Stimulated activated CD4-positive, alpha-beta T cell treated with anti-CD3 and anti-CD28 coated beads, TNF-alpha, amount 100 ng/mL, for 1 hour (primary cell): ENCODE measurements at places on chromosomes 3 and 15.

DNA sequence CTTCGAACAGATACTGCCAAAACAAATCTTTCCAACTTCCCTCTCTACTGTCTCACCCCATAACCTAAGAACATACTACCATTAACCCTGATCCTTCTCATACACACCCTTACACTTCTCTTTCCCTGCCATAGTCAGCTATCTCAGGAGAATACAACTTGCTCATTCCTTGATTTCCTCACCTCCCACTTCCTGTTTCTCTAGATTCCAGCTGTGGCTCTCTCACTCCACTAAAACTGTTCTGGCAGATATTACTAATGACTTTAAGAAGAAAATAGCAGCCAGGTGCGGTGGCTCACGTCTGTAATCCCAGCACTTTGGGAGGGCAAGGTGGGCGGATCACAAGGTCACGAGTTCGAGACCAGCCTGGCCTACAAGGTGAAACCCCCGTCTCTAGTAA is 4.6 kb downstream of the LSG1 start:
- DNase-seq = no peak

- no peak for DNase-seq
These were observed 377.5 kb upstream of the NR2F2 start for GRCh38 chr15:95953032-95953431.

DNA sequence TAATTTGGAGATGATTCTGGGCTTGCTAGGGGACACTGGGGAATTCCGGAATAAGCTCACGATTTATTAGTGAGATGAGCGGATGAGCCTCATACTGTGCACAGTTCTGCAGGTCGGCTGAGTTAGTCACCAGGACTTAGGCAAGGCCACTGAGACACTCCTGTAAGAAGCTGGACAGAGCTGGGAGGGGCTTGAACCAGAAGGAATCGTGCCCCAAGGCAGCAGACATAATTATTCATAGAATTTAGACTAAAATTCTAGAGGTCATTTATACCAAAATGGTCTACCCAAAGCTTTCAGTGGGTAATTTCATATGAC is 121.4 kb downstream of the VGLL4 start:
- no peak for DNase-seq

DNA sequence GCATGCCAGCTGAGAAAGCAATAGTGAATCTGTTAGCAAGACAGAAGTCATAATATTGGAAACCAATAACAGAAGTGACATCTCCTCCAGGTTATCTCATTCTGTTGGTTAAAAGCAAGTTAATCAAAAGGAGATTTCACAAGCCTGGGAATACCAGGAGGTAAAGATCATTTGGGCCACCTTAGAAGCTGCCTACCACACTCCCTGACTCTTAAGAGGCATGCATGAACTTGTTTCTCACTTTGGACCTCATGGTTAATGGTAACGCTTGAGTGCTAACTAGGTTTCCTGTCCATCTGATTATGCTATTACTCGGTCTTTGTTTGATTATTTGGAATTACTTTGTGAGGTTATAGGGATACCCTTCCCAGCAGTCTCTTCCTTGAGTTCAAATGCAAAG is 650.8 kb upstream of the SGO1 start:
- no peak for DNase-seq

- DNase-seq = no peak
These were observed 312.7 kb upstream of the TGFBR2 start for GRCh38 chr3:30293621-30294240.

GRCh38 chr3:35944926-35945710 is 305.8 kb downstream of the ARPP21 start:
- DNase-seq = no peak

GRCh38 chr3:106249159-106249558 is 380.3 kb upstream of the CBLB start:
- no peak for DNase-seq

- DNase-seq = no peak
These were observed 129.2 kb downstream of the CHDH start for GRCh38 chr3:53716998-53717397.

- DNase-seq = no peak
These were observed 80.2 kb downstream of the SHQ1 start for GRCh38 chr3:72768006-72768441.

DNA sequence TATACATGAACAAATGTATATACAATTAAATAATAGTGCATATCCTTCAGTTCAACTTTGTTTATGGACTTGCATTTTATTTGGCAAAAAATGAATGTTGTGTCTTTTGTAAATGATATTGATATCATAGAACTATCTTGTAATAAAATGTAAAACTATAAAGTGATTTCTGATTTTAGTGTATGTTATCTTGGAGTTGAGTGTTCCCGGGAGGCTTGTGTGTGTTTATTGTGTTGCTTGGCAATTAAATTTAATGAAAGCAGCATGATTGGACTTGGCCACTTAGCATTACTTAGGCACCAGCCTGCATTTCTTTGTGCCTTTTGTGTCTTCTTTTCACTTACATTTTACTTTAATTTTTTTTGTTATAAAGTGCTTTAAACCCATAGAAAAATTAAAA is 10.6 kb downstream of the ARHGEF26 start:
- no peak for DNase-seq

GRCh38 chr3:193711523-193711963 is 118.5 kb downstream of the OPA1 start:
- DNase-seq = no peak

- no peak for DNase-seq
These were observed 378.3 kb upstream of the RGMA start for GRCh38 chr15:93467337-93467736.

DNA sequence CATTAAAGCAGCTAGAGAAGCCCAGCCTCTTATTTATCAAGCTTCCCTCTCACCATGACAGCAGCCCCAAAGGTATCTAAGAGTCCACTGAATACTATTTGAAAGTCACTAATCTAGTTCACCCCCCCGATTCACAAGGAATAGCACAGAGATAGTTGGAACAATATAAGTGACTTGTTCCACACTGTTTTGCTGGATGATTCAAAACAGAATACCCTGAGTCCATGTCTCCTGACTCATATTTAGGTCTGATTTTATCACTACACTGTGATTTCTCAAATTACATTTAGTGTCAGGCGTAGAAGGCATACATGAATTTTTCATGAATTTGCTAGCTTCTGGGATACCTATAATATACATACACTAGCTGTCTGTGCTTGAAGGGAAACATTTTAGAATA is 18.7 kb upstream of the EOGT start:
- DNase-seq = no peak

GRCh38 chr3:6088433-6088832 is 772.5 kb upstream of the GRM7 start:
- no peak for DNase-seq

DNA sequence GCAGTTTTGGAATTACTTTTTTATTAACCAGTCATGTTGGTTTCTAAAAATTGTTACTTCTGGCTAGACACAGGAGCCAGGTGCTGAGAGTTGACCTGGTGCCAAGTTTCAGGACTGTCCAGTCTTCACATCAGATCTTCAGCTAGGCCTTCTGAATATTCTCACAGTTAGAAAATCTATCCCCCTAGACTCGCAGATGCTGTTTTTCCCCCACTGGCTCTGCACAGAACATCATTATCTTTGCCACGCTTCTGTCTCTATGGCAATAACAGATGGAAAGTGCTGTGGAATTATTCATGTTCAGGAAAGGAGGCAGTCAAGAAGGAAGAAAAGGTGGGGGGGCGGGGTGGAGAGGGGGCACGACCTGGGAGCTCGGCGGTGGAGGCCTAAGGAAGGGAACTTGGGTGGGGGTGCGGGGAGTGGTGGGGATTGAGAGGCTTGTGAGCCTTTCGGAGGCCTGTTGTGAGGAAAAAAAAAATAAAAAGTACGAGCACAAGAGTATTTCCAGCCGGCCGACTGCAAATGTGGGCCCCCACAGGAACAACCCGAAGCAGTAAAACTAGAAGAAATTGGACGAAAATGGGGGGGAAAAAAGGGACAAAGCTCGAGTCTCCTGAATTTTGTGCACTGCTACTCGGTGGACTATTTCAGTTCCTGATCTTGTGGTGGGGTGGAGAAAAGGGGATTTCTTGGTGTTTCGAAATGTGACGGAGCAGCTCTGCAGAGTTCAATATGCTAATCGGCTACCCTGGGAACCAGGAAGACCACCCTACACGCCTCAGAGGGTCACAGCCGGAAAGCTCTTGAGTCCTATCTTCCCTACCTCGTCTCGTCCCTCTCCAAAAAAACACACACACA is 1.5 kb upstream of the SKIL start:
- DNase-seq = no peak

DNA sequence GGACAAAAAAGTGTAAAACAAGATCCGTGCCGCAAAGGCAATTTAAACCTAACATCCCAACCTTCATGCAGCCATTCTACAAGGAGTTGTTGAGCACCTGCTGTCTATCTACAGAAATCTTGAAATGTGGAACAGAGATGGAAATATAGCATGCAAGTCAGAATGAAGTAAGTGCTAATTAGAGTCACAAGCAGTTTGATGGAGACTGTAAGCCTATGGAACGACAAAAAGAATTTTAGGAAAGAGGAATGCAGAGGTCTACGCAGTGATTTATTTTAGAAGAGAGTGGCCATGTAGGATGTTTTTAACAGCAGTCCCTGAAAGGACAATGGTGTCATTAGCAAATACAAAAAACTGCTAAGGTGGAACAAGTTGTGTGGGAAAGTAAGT is 851 bp upstream of the DCBLD2 start:
- no peak for DNase-seq

DNA sequence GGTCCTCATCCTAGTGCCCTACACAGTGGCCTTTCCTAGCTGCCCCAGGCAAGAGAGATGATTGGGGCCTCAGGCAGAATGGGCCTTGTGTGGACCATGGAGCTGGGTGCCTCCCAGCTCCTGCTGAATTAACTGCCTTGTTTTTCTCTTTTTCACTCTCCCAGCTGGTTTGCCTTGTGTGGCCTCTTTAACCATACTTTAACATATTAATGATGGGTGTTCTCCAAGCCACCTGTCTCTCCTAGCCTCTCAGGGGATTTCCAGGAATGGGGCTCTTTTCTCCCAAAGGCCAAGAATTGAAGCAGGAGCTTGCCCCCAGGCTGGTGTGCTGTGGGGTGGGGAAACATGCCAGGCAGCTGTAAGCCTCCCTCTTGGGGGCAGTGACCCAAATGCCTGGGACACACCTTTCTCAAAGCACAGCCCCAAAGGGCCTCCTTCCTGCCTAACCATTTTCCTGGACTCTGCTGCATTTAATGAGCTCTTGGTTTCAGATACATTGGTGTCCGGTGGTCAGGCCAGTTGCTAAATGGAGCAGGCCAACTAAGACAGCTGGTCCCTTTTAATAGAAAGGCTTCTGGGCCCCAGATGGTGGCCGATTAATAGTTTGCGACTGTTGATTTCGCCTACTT is 5.6 kb downstream of the ALPK3 start:
- no peak for DNase-seq

GRCh38 chr3:171374661-171375285 is 85.4 kb downstream of the TNIK start:
- DNase-seq = no peak
